ENCODE measurements at places on chromosomes 16 and 17.

DNA sequence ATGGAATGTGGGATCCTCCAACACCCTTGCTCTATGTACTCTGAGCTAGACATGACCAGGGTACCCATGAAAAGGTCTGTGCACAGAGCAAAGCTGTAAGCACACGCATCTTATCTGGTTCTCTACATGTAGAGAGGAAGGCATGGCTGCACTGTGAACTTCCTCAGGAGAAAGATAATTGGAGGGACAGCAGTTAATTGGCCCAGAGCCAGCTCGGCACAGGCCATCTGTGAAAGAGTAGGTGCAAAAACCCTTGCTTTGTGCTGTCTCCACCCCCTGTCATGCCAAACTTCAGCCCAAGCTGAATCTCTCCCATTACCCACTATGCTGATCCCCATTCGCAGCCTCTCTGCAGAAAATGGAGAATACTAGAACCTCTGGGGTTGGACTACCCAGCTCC, 241.0 kb downstream of the GRIN2A start:
- no peak for DNase-seq

- DNase-seq: no peak
Observed at GRCh38 chr17:50177476-50177875, 11.7 kb downstream of the SGCA start.

- DNase-seq: no peak
Observed at GRCh38 chr16:73473713-73474112, 425.8 kb upstream of the ZFHX3 start.

GRCh38 chr17:48981927-48982539, 13.6 kb upstream of the GIP start:
- DNase-seq: no peak

- DNase-seq: no peak
Observed at GRCh38 chr17:4332296-4332970, 34.0 kb downstream of the UBE2G1 start.

GRCh38 chr16:88569614-88569984, 604 bp upstream of the ZC3H18 start:
- no peak for DNase-seq

GRCh38 chr17:62611292-62611691, 16.2 kb upstream of the MRC2 start:
- no peak for DNase-seq

DNA sequence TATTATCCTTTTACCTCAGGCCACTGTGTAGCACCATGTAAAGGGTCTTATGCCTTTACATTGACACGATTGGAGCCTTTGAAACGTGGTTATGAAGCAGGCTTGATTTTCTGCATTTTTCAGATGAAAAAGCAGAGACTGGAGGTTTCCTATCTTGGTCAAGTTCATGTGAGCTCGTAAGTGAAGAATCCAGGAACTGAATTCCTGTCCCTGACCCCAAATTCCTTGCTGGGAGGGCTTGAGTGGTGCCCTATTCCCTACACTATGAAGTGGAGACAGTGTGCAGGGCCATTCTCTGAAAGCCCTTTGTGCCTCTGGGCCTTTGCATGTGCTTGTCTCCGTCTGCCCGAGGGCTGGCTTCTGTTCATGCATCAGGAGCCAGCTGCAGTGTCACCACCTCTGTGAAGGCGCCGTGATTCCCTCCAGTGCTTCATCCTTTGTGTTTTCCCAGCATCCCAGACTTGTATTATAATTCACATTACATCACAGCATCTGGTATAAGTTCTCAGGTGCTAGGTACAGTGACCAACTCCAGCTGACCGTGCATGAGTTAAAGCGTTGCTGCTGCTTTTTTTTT, 181.1 kb downstream of the SNX29 start:
- no peak for DNase-seq

- DNase-seq: no peak
Observed at GRCh38 chr17:70041061-70041460, 34.0 kb upstream of the KCNJ16 start.

Measured in stimulated activated CD4-positive, alpha-beta T cell treated with anti-CD3 and anti-CD28 coated beads, Interleukin-1b, Interleukin-23, amount 100 ng/mL, for 24 hours (primary cell).